ENCODE measurements at places on chromosomes 12 and 14. TPM values are rescaled to one million over a fixed set of nuclear protein-coding genes. Genes with fewer than 3 reads are reported as not detected.

Gene REP15
- total RNA-seq: 14.3 TPM

Gene HAL
- 8.1 TPM for total RNA-seq

Gene TAS2R31
- total RNA-seq: 13.2 TPM

GRCh38 chr14:29682789-29683188, 244.9 kb downstream of the PRKD1 start:
- DNase-seq: no peak

Gene SPIC
- total RNA-seq: not detected

Gene INHBE
- total RNA-seq: not detected

DNA sequence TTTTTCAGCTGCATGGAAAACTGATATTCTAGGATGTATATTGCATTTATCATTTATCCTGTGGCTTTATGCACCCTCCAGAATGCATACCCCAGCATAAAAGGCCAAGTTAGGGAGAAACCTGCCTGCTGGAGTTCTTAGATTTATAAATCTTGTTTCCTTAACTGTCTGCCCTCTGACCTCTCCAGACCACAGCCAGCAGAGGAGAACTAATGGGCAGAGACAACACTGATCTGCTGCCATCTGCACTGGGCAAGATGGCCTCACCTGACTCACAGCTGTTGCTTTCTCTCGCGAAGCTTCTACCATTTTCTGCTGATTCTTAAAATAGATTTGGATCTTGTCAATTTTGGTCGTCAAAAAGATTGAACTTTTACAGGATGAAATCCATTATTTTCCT, 65.8 kb downstream of the PPP2R5C start:
- DNase-seq: no peak

Gene PROX2
- not detected for total RNA-seq

Gene FIGNL2
- not detected for total RNA-seq

DNA sequence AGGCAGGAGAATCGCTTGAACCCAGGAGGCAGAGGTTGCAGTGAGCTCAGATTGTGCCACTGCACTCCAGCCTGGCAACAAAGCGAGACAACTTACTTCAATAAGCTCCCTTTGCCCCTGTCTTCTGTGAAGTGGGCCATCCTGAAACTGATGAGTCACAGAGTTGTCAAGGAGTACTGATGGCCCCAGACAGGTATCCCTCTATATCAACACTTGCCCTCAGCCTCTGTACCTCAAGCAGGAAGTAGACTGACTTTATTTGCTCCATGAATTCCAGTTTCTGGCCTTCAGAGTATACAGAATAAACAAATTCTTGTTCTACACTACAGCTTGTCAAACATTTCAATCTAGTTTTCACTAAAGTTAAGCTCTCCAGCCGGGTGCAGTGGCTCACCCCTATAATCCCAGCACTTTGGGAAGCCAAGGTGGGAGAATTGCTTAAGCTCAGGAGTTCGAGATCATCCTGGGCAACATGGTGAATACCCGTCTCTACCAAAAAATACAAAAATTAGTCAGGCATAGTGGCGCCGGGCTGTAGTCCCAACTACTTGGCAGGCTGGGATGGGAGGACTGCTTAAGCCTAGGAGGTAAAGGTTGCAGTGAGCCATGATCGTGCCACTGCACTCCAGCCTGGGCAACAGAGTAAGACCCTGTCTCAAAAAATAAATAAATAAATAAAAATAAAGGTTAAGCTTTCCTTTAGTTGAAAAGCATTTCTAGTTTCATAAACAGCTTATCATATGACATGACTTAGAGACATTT, 16.4 kb upstream of the LRP10 start:
- no peak for DNase-seq

- no peak for DNase-seq
Measured at GRCh38 chr14:61051051-61051450, 70.0 kb downstream of the SLC38A6 start.

Gene DLK1
- total RNA-seq: not detected

DNA sequence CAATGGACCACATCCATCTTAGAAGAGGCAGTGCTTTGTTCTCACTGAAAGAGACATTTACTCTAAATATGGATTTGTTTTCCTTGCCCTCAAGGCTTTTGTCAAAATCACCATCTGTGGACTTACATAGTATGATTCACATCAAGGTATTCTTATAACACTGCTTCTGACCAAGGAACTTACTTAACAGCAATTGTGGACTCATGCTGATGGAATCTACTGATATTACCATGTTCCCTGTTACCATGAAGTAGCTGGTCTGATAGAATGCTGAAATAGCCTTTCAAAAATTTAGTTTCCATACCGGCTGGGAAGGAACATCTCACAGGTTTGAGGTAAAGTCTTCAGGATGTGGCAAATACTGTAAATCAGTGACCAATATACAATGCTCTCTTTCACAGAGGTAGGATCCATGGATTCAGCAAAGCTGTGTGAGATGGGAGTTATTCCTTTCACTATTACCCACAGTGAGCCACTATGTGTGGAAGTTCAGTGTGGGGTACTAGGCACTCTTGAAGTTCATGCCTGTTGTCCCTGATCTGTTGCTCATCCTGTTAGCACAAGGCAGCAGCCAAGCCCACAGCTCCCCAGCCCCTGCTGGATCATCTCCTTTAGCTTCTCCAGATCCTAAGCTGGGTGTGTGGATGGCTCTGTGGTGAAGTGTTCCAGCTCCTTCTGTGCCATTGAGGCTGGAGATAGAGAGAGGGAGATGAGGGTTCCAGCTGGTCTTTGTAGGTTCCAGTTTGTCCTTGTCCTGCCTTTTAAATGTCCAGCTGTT, 126.4 kb downstream of the ATP23 start:
- no peak for DNase-seq

GRCh38 chr14:52269982-52270381, 2.5 kb downstream of the PTGDR start:
- no peak for DNase-seq

DNA sequence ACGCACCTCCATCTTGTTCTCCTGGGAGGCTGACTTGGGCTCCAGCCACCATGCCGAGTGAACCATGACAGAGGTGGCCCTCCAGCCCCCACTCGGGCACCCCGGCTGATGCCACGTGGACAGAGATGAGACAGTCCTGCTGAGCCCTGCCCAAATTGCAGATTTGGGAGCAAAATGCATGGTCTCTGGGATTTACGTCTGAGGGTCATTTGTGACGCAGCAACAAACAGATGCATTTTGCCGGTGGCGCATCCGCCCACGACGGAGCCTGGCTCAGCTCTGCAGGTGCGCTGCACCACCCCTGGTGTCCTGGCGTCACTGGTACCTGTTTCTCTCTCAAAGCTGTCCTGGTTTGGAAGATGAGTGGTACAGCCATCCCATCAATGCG, 31.1 kb upstream of the INF2 start:
- DNase-seq: peak; percentile 67

Gene RFLNA
- total RNA-seq: 24.1 TPM

GRCh38 chr14:64734990-64735389, 30.8 kb downstream of the PLEKHG3 start:
- DNase-seq: no peak

DNA sequence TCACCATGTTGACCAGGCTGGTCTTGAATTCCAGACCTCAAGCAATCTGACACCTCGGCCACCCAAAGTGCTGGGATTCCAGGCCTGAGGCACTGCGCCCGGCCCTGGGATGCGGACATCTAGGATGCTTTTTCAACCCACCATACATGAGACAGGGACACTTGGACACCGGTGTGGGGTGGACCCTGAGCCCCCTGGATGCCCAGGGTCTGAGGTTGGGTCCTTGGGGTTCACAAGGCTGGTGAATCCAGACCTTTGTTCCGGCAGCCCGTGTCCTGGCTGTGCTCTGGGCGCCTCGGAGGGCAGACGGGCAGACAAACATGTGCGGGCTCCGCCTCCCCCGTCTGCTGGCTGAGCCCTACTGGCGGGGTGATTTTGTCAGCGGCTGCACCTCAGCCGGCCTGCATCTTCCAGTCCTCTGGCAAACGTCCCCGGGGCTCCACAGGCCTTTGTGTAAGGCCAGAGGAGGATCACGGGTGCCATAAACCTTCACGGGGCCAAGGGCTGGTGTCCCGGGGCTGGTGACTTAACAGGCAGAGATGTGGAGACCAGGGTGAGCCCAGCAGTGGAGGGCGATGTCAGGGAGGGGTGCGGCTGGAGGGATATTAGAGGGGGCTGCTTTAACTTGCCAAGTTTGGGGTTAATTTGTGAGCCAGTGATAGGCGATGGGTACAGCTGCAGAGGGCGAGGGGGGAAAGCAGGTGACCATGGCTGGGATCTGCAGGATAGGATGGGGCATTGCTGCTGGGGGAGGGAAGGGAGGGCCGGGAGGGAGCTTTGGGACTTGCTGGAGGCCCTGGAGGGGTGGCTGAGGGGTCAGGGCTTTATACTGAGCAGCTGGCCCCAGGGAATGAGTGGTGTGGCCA, 5.8 kb downstream of the ASPG start:
- DNase-seq: peak; percentile 53

GRCh38 chr12:15278816-15279658, 43.3 kb upstream of the PTPRO start:
- DNase-seq: no peak

Gene SLIRP
- total RNA-seq: 136 TPM
